ENCODE measurements at places on chromosomes 6 and 20.

DNA sequence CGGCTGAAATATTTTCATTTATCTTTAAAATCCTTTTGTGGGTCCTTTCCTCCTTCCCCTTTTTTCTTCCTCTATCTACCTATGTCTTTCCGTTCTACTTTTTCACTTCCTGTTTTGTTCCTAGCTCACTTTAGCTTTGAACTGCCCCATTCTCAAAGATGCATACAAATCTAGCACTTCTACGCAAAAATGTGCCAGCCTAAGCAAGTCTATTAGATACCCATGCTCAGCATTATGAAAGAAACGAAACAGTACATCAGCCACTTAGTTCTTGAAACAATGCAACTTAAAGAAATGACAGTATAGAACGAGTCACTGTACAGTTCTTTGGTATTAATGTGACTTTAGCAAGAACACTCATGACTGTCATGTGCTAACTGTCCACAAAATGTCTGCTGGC lies 47.3 kb upstream of the MARCKS start:
- peak; percentile 60 for DNase-seq

GRCh38 chr20:8557711-8558110 lies 425.6 kb downstream of the PLCB1 start:
- DNase-seq, result no peak

DNA sequence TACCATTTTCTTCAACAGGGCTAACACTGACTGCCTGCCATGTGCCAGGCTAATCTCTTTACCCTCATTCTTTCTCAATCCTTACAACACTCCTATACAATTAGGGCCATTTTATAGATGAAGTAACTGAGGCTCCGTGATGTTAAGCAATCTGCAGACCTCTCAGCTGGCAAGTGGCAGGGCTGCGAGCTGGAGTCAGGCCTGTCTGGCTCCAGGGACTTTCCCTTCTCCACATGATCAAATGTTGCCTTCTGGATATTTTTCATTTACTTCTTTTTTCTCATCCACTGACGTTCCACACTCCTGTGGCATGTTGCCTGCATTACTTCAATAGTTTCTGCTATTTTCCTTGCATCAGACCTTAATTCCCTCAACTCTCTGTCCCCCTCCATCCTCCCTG lies 55.2 kb upstream of the TAGAP start:
- DNase-seq, result peak; percentile 75

DNA sequence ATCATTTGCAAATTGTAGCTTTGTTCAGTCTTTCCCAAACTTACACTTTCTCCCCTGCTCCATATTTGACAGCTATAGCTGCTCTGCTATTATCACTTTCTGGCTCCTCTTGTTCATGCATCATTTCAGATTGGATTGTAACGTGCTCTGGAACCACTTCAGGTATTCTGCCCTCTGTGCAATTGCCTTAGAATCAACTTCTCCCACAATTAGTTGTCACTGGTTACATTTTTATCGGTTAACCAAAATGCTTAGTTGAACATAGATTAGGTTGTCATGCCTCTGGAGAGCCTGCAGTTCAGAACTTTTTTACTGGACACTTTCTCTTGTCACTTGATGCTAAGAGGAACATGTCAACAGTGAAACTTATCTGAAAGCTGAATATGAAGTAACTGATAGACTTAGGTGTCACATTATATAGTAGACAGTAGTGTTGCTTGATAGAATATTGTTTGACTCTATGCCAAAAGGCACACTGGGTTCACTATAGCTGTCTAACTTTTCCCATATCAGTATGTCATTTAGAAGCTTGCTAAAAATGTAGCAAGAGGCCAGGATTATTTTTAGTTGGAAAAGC lies 127.7 kb upstream of the PTPRK start:
- DNase-seq, result no peak

- no peak for DNase-seq
These were observed at the start of gene GSTA3 for GRCh38 chr6:52909531-52909930. GSTA3 (minus strand) TSS chr6:52909698; CDS start chr6:52905834, 3,864 bp downstream.

GRCh38 chr6:48110436-48111142 lies 408 bp downstream of the PTCHD4 start:
- DNase-seq, result no peak

GRCh38 chr6:129350278-129350677 lies 359.7 kb downstream of the ARHGAP18 start:
- no peak for DNase-seq

DNA sequence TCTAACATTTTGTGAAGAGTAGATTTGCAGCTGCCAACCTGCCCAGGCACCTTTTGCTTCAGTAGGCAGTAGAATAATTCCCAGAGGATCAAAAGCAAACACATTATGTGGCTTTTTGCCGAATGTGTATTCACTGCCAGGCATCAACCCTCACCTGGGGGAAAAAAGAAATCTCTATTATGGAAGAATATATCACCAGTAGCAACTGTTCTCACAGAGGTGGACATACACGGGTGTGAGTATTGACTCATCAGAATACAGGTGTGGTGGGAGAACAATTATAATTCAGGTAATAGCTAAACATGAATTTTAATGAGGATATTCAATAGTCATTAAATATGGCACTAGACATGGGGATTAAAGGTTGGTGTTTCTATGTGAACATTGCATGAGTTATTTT lies 910.7 kb downstream of the TFAP2A start:
- no peak for DNase-seq

GRCh38 chr6:164151161-164152120 lies 736.9 kb downstream of the QKI start:
- DNase-seq, result no peak

DNA sequence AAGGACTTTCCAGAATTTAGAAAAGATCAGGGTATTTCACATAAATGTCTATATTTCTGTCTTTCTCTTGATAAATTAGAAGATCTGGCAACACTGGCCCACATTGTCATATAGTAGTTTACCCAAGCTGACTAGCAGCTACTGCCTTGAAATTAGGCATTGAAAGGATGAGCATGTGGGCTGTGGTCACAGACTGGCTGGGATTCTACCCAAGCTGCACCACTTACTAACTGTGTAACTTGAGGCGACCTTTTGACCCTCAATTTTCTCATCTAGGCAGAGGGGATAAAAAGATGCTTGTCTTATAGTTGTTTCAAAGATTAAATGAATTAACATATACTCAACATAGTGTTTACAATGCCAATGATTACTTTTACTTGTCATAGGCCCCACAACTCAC lies 152.7 kb upstream of the BMP2 start:
- no peak for DNase-seq

DNA sequence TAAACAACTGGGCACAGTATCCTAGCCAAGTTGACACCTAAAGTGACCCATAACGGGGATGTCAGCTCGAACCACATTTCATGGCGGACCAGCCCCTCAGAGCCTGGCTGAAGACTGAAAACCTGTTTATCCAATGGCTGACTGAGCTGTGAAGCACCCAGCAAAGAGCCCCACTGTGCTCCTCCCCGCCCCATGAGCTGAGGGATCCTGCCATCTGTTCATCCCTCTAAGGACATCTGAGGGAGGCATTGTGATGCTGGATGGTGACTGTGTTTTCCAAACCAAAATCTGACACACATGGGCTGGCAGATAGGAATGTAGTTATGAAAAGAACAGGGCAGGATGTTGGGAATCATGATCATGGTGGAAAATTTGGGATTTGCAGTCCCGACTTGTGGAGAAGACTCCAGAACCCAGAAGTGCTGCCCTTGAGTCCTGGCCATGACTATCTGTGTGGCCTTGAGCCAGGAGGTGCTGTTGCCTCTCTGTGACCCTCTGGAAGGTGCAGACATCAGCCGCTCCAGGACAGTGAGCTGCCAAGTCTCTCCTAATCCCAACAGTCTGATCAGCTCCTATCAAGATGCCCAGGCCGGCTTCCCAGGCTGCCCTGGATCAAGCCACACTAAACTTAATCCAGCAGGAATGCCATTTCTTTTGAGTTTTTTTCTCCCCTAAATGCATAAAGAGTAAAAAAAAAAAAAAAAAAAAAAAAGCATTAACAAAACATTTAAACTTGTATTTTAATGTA lies 5.7 kb downstream of the EDN3 start:
- DNase-seq, result no peak

GRCh38 chr6:137046871-137047412 lies 2.2 kb upstream of the IL20RA start:
- no peak for DNase-seq

- no peak for DNase-seq
These were observed 704 bp downstream of the TOP1 start for GRCh38 chr20:41029150-41029901.

DNA sequence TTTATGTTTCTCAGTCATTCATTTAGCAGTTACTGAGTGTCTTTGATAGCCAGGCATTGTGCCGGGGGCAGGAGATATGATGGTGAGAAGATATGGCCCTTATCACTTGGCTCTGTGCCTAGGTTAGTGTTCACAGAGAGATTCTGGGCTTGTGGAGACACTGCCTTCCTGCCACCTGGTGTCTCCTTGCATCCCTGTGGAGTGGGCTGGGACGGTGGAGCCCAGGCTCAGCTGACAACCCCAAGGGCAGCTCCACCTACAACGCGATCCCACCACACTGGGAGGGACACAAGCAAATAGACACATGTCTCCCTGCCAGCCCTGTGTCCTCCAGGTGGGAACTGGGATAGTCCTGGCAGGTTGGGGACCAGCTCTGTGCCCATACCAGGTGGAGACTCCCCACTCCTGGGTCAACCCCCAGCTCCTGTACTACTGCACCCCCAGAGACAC lies 30.3 kb upstream of the VEGFA start:
- DNase-seq, result no peak

- no peak for DNase-seq
These were observed 214.3 kb upstream of the PLCB4 start for GRCh38 chr20:8854571-8854970.

DNA sequence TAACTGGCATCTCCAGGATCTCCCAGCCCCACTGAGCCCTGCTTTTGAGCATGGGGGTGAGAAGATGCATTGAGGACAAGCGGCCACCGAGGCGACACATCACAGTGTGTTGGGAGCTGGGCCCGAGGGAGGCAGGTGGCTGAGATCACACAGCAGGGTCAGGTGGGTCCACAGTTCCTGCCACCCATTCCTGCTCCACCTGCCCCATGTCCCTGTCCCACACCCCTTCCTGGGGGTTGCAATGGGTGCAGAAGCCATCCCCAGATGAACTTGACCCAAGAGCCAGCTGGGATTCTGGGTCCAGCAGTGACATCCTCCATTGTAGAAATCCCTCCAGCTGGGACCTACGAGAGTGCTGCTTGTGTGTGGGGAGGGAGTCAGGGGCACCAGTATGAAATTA lies 1.0 kb downstream of the TGM2 start:
- no peak for DNase-seq

GRCh38 chr6:46048646-46049297 lies 33.1 kb upstream of the CLIC5 start:
- DNase-seq, result no peak

DNA sequence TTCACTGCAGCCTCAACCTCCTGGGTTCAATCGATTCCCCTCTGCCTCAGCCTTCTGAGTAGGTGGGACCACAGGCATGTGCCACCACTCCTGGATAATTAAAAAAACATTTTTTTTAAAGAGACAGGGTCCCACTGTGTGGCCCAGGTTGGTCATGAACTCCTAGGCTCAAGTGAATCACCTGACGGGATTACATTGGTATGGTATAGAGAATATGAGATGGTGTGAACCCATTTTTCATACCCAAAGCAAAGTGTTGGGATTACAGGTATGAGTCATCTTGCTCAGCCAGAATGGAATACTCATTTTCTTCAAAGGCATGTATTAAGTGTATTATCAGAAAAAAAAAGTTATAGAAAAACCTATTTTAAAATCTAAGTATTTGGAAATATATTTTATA lies 114.2 kb downstream of the AHI1 start:
- no peak for DNase-seq

DNA sequence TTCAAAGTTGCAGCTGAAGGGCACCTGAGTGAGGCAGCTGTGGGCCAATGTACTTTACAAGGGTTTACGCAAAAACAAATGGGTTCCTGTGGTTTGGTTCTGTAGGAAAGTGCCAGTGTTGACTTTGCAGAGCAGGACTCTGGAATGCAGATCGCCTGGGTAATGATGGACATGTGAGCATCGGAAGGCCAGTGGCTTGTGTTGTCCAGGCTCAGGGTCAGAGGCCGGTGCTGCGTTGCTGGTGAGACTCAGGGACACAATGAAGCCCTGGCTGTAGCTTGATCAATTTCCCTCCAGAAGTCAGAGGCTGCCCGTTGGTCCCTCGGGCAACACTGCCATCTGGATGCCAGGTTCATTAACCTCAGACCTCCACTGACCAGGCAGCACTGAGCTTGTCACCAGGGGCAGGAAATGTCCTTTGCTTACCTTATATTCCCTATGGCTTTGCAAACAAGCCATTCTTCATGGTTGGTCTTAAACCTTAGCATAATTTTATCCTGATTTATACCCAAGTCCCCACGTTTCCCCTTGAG lies 753.4 kb downstream of the QKI start:
- DNase-seq, result no peak

DNA sequence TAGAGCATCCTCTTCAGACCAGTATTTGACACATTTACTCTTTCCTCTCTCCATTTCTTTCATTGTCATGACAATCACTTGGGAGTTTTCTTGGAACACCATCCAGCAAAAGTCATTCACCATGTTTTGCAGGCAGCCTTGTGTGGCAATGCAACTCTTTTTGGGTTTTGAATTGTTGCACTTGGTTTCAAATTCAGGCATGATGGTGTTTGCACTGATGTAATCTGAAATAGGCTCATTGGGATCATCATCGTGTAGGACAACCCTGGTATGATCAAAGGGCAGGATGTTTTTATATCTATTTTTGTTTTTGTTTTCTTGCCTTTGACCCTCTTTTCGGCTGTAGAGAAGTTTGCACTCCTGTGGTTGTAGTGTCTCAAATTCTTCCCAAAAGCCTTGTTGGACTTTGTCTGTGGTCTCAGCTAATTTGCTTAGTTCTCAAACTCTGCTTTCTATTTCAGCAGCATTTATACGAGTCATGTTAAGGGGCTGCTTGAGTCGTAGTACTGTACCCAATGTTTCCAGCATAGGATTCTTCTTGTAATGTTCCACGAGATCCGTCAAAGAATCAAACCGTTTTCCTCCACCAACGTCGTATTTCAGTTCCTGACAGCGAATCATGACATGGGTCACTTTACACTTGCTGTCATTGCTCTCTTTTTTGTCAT lies 160.8 kb upstream of the TNFAIP3 start:
- no peak for DNase-seq

DNA sequence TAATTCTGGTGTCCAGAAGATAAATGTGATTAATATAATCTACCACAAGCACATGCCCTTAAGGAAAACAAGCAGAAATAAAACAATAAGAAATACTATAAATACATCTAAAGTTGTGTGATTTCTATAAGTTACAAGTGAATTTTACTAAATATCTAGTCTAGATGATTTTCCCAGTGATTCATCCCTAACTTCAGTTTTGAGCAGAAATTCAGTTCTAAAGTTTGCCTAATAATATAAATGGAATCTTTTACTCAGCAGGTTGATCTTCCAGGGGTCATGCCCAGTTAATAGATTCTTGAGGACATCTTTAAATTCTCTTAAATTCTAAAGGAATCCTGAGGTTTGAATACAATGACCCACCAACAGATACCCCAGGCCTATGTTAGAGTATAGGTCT lies 37.3 kb downstream of the PDE7B start:
- DNase-seq, result no peak

GRCh38 chr6:136510299-136510698 lies 39.9 kb downstream of the MAP7 start:
- DNase-seq, result no peak
